Body of pancreas (tissue), 4 donors: ENCODE measurements at places on chromosomes 13 and 19.

- DNase-seq = peak; percentile 72
Measured at GRCh38 chr19:37251308-37252229, 33.6 kb downstream of the ZNF383 start.

DNA sequence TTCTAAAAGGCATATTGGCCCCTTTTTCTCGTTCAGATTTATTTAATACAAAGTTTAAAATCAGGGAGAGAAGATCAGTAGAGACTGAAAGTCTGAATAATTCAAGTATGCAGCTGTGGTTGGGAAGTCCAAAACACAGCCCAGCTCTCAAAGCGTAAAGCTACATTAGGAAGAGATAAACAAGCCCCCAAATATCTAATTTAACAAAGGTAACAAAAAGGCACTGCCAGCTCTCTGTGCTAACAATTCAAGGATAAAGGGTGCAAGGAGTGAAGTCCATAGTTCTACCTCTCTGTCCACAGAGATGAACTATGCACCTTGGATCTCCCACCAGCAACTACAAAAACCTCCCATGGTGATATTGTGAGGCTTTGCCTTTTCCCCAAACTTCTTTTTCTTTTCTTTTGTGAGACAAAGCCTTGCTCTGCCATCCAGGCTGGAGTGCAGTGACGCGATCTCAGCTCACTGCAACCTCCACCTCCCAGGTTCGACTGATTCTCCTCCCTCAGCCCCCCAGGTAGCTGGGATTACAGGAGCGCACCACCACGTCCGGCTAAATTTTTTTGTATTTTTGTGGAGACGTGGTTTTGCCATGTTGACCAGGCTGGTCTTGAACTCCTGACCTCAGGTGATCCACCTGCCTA is 104.4 kb downstream of the LHFPL6 start:
- DNase-seq = no peak

DNA sequence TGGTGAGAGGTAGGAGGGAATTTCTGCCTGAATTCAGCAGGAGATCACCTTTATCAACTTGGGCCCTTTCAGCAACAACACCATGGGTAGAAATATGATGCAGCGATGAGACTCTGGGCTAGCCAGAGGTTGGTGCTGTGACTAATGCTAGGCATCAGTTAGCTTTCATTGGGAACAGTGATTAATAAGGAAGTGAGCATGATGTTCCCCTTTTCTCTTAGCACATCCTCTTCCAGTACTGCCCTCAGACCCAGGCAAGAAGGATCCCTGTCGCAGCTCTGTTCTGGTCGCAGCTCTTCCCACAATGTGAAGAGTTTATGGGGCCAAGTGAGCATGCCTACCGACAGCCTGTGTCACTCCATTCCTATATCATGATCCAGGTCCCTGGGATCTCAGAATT is 100.5 kb downstream of the FLT1 start:
- no peak for DNase-seq

DNA sequence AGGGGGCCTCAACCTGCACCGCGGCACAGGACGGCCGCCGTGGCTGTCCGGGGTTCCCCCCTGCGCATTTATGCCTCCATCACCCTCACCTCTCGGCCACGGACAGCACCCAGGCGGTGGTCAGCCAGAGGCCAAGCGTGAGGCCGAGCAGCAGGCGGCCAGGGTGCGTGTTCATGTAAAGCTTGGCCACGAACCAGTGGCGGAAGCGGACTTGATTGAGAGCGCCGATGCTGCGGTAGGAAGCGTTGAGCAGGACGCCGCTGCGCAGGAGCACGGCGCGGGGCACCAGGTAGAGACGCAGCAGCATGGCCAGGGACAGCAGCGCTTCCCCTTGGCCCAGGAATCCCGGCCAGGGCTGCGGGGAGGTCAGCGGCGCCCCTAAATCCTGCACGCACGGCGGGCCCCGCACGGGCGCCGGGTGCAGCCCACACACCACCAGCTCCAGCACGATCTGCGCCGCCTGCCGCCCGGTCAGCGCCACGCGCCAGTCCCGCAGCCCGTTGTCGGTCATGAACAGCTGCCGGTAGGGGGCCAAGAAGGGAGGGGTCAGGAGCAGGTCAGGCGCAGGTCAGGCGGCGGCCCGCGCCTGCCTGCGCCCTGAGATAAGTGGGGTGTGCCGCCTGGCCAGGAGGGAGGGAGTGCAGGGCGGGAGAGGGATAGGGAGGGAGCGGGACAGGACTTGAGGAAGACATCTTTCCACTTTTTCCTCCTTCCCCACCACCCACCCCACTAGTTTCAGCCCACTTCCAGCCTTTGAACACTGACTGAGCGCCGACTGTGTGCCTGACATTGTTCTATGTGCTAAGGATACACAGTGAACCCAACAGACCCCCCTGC is 6.5 kb downstream of the KCNN4 start:
- peak; percentile 64 for DNase-seq

- no peak for DNase-seq
Measured at GRCh38 chr13:80313668-80314256, 27.2 kb downstream of the SPRY2 start.
